ENCODE measurements at places on chromosomes 1 and 21. TPM values are rescaled to one million over a fixed set of nuclear protein-coding genes. Genes with fewer than 3 reads are reported as not detected.

DNA sequence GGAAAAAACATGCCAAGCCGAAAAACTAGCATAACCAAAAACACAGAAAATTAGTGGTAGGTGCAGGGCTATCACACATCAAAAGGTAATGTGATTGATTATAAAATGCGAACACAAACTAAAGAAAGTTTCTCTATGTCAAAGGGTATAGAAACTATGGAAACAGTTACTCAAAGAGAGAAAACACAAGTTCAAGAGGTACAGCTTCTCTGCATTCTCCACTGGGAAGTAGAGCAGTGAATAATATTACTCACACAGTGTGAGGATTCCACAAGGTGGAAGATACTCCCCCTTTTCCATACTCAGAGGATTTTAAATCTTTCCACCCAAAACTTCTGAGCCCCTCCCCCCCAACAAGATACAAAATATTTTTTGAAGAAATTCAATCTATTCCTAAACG is 18.6 kb downstream of the AKT3 start:
- no peak for DNase-seq

DNA sequence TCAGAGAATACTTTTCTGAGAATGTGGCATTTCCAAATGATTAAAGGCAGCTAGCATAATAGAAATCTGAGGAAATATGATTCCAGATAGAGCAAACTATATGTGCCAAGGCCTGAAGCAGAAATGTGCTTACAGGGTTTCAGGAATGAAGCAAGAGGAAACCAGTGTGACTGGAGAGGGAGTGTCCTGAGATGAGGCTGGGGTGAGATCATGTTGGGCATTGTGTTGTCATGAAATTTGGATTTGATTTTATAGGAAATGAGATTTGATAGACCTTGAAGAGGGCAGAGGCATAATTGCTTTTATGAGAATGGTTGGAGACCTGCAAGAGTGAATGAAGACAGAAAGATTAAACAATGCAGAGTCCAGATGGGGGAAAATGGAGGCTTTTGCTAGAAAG is 338.1 kb upstream of the SNX7 start:
- no peak for DNase-seq

GRCh38 chr1:232877365-232878028 is 72.3 kb downstream of the MAP10 start:
- DNase-seq: no peak

DNA sequence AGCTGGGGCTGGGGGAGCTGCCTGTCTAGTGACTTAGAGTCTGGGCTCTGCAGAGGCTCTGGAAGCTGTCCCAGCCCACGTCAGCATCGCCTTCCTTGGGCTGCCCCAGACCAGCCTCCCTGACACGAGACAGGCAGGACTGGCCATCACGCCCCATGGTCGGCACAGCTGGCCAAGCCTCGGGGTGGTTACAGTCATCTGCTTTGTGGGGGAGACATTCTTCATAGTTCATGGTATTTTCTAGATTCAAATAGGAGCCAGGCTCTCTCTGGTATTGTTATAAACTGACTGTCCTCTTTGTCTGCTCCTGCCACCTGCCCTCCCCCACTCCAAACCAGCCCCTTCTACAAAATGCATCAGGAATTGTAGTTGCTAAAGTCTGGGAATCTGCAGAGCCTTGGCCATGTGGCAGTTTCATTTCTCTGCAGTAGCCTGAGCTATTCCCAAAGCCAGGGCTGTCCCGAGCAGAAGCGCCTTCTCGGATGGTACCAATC is 29.4 kb downstream of the OLFML2B start:
- no peak for DNase-seq

GRCh38 chr1:55413286-55413685 is 198.1 kb upstream of the USP24 start:
- no peak for DNase-seq

GRCh38 chr1:235287208-235287882 is 40.6 kb downstream of the ARID4B start:
- DNase-seq: no peak

GRCh38 chr1:41537788-41538351 is 53.4 kb upstream of the EDN2 start:
- DNase-seq: no peak

DNA sequence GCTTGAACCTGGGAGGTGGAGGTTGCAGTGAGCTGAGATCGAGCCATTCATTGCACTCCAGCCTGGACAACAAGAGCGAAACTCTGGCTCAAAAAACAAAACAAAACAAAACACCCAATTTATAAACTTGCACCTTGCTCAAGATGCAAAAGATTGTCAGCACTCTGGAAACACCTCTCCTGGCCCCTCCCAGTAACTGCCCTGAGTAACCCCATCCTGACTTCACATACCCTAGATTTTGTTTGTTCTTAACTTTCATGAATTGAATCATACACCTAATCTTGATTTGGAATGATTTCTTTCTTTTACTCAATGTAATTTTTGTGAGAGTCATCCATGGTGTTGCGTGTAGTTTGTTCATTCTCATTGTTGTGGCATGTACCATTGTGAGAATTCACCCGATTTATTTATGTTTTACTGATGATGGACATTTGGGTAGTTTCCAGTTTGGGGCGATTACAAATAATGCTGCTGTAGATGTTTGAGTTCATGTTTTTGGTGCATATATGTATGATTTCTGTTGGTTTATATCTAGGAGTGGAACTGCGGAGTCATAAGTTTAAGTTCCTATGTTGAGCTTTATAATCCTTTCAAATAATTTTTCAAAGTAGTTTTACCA is 10.4 kb downstream of the NECAP2 start:
- no peak for DNase-seq

DNA sequence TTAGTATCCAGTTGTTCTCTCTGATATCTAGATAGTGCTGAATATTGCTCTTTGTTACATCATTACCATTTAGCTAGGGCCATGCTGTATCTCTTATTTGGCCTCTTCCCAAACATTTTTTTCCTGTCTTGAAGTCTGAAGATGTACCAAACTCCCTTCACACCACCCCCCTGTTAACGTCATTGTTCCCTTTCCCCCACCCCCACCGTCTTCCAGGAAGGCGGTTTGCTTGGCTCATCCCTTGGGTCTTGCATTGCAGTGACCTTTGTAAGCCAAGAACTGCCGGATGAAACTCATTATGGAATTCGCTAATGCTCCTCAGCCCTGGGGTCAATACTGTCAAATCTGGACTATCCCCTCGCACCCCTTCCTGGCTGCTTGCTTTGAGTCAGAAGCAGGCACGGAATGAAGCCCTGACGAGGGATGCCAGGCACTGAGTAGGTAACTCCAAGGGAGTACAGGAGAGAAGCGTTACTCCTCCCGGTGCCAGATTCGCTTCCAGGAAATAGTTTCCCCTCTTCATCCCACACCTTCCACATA is 283.1 kb downstream of the TM2D1 start:
- DNase-seq: no peak

- DNase-seq: no peak
Observed at GRCh38 chr1:39882152-39882551, 1.2 kb downstream of the TRIT1 start.

DNA sequence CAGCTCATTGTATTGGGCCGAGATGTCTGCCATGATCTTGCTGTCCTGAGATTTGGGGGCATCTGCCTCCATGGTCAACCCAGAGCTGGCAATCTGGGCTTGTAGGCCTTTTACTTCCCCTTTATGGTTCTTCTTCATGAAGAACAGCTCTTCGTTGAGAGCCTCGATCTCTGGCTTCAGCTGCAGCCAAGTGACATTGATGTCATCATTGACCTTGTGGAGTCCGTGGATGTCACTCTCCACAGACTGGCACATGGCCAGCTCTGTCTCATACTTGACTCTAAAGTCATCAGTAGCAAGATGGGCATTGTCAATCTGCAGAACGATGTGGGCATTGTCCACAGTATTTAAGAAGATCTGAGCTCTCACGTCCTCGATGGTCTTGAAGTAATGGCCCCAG is 29.2 kb downstream of the RAP1A start:
- DNase-seq: no peak

- no peak for DNase-seq
Observed at GRCh38 chr1:198128533-198128932, 28.3 kb upstream of the NEK7 start.

DNA sequence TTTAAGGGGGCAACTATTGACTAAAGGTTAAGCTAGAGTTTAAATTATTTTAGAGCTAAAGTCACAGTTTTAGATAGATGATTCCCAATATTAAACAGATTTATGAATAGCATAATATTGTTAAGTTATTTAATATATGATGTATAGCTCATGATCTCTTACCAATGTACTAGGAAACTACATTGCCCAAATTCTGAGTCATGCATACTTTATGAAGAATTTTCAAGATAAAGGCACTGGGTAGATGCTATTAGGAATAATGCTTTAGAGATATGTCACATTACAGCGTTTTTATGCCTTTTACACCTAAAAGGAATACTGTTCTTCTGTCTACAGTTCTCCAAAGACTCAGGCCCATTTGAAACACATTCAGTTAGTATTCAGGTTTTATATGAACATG is 215.1 kb downstream of the NCAM2 start:
- DNase-seq: no peak

DNA sequence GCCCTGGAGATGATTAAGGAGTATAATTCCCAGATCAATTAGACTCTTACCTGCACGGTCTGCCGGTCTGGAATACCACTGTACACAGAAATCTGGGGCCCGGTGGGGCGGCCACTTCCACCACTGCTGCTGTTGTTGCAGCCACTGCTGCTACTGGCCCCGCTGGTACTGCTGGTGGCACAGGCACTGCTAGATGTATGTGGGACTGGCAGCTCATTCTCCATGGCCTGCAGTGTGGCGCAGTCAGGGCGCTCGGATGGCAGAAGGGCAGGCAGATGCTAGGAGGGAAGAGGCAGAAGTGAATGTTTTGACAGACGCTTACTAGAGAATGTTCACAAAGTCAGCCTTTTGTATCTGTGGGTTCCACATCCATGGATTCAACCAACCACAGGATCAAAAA is 54.4 kb upstream of the A3GALT2 start:
- DNase-seq: no peak

GRCh38 chr1:234474375-234474774 is 4.6 kb downstream of the TARBP1 start:
- DNase-seq: no peak

GRCh38 chr1:109530457-109531087 is 9.1 kb upstream of the GPR61 start:
- DNase-seq: peak; percentile 33

DNA sequence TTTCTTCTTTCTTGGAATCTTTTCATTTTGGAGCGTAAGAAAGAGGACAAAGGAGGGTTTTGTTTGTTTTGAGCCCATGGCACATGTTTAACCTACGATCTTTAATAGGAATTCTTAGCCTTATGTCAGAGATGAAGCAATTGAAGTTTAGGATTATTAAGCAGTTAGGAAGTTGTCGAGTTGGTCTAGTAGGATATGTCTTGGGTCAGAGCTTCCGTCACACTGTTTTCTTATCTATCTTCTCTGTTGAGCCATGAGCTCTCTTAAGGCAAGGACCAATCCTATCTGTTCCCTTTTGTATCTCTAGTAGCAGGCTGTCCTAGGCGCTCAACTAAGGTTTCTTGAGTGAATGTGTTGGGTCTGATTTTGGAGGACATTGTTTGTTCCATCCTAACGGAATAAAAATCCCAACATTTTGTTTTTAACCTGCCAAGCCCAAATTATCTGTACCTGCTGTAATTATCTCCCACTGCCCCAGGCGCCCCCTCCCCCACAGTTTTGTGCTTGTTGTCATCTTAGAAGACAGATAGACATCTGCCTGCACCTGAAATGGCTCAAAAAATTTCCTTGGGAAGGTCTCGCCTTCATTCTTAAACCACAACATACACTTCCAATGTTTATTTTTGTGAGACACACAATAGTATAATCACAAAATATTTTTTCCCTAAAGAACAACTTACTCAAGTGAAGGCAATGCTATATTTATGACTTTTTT is 95.3 kb upstream of the GADD45A start:
- DNase-seq: no peak

DNA sequence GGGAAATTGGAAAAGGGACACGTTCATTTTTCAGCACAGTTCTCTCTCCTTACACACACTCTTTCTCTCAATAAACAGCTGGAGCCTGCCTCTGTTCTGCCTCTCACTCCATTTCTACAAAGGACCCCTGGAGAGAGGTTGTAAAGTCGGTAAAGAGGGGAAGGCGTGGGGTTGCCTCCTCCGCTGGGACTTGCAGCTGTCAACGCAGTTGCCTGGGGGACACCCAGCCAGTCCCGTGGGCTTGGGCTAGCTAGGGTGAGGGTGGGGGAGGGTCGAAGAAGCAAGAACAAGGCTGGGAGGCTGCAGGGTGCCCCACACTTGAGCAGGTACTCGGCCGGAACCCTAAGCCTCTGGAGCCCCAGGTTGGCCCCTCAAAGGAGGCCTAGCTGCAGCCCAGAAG is 27.6 kb downstream of the C1orf216 start:
- DNase-seq: no peak

- no peak for DNase-seq
Observed at GRCh38 chr1:11463177-11463576, 15.8 kb upstream of the DISP3 start.

- DNase-seq: peak; percentile 65
Observed at GRCh38 chr1:209756615-209757445, 977 bp downstream of the TRAF3IP3 start.

- no peak for DNase-seq
Observed at GRCh38 chr1:119917304-119918055, 21.2 kb upstream of the ADAM30 start.

DNA sequence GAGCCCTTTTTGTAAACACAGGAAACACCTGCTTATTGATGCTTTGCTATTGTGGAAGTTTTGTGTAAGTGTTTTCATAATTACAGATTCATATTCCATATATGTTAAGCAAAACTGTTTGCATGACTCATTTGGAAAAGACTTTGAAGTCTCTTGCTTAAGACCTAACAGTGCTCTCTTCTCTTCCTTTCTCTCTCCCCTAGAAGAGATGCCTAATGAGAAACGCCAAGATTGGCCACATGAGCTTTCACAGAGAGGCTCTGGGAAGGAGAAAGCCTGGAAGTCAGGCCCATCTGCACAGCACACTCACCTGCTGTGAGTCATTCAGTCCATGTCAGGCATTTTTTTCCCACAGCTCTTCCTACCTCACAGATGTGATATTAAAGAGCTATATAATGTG is 101.6 kb upstream of the PALMD start:
- no peak for DNase-seq

The MCOLN2 gene
- 60.6 TPM for total RNA-seq

The ATP5PB gene
- total RNA-seq: 215 TPM

The STX12 gene
- 29.5 TPM for total RNA-seq

The MYOG gene
- not detected for total RNA-seq

The EPHA10 gene
- not detected for total RNA-seq

The NCSTN gene
- 61.8 TPM for total RNA-seq
